ENCODE measurements at places on chromosomes 3 and 15. TPM values are rescaled to one million over a fixed set of nuclear protein-coding genes. Genes with fewer than 3 reads are reported as not detected.
A peak's percentile ranks its signal among the peaks of the same experiment; 100 is the strongest.

- DNase-seq, result no peak
- peak overlapping the region; percentile 10 for H3K27ac ChIP-seq
- peaks cover 2% of the 10 kb centered on the region for H3K4me1 ChIP-seq
- no peaks in the 10 kb centered on the region for H3K36me3 ChIP-seq
- peaks cover 55% of the 10 kb centered on the region for H3K27me3 ChIP-seq
Measured at GRCh38 chr15:38565287-38565670, 665 bp upstream of the RASGRP1 start.

GRCh38 chr3:256501-256900, 59.9 kb downstream of the CHL1 start:
- H3K27me3 ChIP-seq, result no peaks in the 10 kb centered on the region
- no peaks in the 10 kb centered on the region for H3K36me3 ChIP-seq
- no peak overlapping the region for H3K4me3 ChIP-seq
- H3K27ac ChIP-seq, result no peak overlapping the region
- no peak for DNase-seq

DNA sequence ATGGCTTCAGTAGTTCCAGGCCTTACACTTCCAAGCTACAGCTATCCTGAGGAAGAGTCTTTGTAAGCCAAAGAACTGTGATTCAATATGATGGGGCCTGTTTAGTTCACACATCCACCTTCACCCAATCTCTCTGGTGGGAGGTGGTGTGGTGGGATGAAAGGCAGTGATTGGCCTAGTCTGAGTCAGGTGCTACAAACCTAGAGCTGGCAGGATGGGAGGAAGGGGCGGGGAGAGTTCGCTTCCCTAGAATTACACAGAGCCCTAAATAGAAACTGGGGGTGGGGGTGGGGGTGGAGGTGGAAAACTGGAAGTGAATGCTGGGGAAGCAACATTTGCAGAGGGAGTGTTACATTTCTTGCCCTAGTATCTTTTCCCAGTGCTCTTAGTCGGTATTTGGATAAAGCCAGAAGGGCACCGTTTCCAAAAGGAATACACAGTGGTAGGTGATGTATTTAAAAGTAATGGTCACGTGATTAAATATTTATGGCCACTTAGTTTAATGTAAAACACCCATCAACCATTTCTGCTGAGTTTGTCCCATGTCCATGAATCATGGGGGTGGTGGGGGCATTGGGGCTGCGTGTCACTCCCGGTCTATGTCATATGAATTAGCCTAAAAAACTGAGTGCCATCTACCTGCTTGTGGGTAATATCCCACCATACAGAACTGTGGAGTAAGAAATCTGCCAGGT, 247.6 kb upstream of the PROK2 start:
- H3K27ac ChIP-seq, result no peak overlapping the region
- no peak overlapping the region for H3K4me3 ChIP-seq
- no peak for DNase-seq
- peaks cover 2% of the 10 kb centered on the region for H3K27me3 ChIP-seq

DNA sequence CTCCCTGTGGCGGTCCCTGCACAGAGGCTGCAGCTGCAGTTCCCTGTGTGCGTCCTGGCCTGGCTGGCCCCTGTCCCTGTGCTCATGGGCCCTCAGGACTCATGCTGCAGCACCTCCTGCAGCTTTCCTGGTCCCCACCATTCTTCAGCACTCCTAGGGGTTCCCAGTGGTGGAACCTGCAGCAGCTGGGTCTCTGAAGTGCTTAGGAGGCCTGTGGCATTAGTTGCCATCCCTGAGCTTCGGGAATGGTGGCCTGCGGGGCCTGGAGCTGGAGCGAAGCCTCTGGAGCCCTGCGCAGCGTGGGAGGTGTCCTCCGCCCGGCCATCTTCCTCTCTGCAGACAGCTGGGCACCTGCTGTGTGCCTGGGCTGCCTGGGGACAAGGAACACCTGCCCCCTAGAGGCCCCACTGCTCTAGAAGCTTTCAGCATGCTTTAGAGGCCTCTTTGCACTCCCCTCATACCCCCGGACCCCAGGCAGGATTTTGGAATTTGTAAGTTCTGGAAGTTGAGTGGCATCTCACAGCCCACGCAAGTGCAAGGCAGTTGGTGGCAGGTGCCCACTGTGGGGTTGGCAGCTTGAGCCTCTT, 13.1 kb downstream of the PLXNA1 start:
- H3K27me3 ChIP-seq, result no peaks in the 10 kb centered on the region
- DNase-seq, result no peak
- H3K27ac ChIP-seq, result no peak overlapping the region
- no peak overlapping the region for H3K4me3 ChIP-seq
- peaks cover 2% of the 10 kb centered on the region for H3K36me3 ChIP-seq

Gene DLEC1
- total RNA-seq, result 1.3 TPM

- peak; percentile 60 for DNase-seq
- peaks cover 10% of the 10 kb centered on the region for H3K4me1 ChIP-seq
- H3K36me3 ChIP-seq, result peaks cover 2% of the 10 kb centered on the region
- H3K27ac ChIP-seq, result peak within 1 kb of the TSS; percentile 90
Measured at GRCh38 chr3:169812332-169813235, at the start of the genes LRRC34 and LRRIQ4. Gene LRRC34 (minus strand): TSS chr3:169812904. CDS start chr3:169812548, 356 bp downstream. Gene LRRIQ4 (plus strand): TSS chr3:169812870. CDS start chr3:169821922, 9,052 bp downstream.

- H3K4me1 ChIP-seq, result peaks cover 2% of the 10 kb centered on the region
- H3K4me3 ChIP-seq, result no peak overlapping the region
- H3K36me3 ChIP-seq, result no peaks in the 10 kb centered on the region
- H3K27ac ChIP-seq, result no peak overlapping the region
Measured at GRCh38 chr3:188594139-188594538, 440.2 kb downstream of the LPP start.

DNA sequence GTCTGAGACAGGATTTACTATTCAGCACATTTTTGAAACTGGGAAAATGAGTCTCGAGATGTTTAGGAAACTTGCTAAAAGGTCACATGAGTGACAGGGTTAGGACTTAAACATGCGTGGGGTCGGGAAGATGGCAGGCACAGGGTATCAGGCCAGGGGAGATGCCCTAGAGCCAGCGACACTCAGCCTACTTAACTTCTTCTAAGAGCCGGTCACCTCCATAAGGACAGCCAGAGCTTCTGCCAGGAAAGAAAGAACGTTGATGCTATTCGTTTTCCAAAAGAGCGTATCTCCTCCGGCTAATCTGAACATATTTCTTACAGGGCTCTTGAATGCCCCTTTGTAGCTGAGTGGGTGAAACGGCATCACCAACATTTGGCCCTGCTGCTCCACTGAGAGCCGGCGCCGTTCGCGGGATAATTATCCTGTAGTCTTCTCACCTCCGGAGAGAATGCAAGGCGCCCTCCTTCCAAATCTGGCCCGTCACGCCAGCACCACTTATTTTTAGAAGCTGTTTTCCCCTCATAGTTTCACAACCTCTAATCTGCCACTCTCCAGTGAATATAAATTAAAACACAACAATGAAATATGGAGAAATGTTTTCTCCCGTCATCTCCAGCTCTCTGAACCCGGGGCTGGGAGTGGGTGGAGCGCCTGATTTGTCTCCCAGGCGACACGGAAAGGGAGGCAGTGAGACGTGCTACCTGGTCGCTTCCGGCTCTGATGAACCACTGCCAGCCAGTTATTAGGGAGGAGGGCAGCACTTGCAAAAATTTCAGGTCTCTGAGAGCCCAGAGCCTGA, 58.5 kb downstream of the LIPC start:
- H3K27me3 ChIP-seq, result no peaks in the 10 kb centered on the region
- DNase-seq, result no peak
- H3K4me1 ChIP-seq, result peaks cover 3% of the 10 kb centered on the region
- no peak overlapping the region for H3K27ac ChIP-seq
- H3K4me3 ChIP-seq, result no peak overlapping the region
- peaks cover 1% of the 10 kb centered on the region for H3K36me3 ChIP-seq

Gene TTLL13
- 0.69 TPM for total RNA-seq

DNA sequence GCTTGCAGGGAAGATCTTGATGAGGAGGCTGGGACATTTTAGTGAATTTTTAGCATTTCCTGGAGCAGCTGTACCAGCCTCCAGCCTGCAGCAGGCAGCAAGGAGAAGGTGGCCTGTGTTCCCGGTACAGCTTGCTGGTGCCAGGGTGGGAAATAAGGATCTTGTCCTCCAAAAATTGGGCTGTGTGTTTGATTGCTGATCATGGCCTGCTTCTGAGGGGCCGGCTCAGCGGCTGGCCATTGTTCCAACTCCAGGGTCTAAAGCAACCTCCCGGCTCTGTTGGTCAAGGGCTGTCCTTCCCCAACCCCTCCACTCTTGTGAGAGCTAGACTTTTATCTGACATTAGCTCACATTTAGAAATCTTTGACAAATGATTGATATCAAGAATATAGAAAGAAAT, 5.0 kb downstream of the CFAP100 start:
- H3K27ac ChIP-seq, result no peak overlapping the region
- H3K36me3 ChIP-seq, result no peaks in the 10 kb centered on the region
- no peak overlapping the region for H3K4me3 ChIP-seq
- DNase-seq, result no peak

Gene AQP9
- not detected for total RNA-seq

- no peaks in the 10 kb centered on the region for H3K27me3 ChIP-seq
- no peak overlapping the region for H3K27ac ChIP-seq
- H3K4me1 ChIP-seq, result no peaks in the 10 kb centered on the region
- no peak for DNase-seq
- no peak overlapping the region for H3K4me3 ChIP-seq
Measured at GRCh38 chr3:64299206-64299605, 73.9 kb upstream of the PRICKLE2 start.

GRCh38 chr15:90062023-90062442, 40.2 kb downstream of the IDH2 start:
- no peak overlapping the region for H3K4me3 ChIP-seq
- peak overlapping the region; percentile 79 for H3K27ac ChIP-seq
- no peaks in the 10 kb centered on the region for H3K27me3 ChIP-seq
- H3K36me3 ChIP-seq, result no peaks in the 10 kb centered on the region

GRCh38 chr3:44130249-44130648, 111.4 kb upstream of the TOPAZ1 start:
- H3K4me3 ChIP-seq, result no peak overlapping the region
- no peaks in the 10 kb centered on the region for H3K4me1 ChIP-seq
- H3K27me3 ChIP-seq, result peaks cover 45% of the 10 kb centered on the region
- no peaks in the 10 kb centered on the region for H3K36me3 ChIP-seq

DNA sequence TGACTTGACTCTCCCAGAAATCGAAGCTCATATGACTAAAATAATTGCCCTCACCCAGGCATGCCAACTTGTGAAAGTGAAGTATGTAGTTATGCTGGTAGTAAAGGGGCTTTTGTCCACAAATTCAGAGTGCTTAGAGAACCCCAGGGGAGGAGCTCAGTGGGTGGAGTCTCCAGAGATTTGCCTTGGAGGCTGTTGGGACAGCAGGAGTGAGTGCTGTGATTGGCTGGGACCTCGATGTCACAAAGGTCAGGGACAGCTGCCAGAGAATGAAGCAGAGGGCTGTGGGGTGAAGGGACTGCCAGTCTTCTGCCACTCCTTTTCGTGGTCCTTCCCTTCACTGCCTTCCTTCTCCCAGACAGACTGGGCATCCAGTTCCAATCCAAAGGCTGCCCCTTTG, 49.8 kb downstream of the ZNF445 start:
- no peaks in the 10 kb centered on the region for H3K4me1 ChIP-seq
- H3K4me3 ChIP-seq, result no peak overlapping the region

Gene CCNL1
- total RNA-seq, result 155 TPM

Gene CXCR6
- not detected for total RNA-seq

DNA sequence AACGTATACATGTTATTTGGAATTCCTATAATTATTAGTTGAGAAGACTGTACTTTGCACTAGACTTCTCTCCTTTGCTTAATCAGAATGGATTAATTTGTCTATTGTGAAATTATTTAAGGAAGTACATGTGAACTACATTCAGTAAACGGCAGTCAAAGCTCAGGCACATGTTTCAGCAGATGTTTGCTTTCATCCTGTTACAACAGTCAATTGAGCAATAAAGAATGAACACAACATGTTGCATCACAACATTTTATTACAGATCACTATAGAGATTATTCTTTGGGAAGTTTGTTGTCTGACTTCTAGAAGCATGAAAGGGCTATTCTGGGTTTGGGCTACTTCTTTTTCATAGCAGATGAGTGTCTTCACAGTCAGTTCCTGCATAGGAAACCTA, 39.2 kb downstream of the RAB27A start:
- peaks cover 4% of the 10 kb centered on the region for H3K4me1 ChIP-seq
- H3K36me3 ChIP-seq, result no peaks in the 10 kb centered on the region
- H3K27me3 ChIP-seq, result no peaks in the 10 kb centered on the region
- no peak overlapping the region for H3K27ac ChIP-seq
- no peak for DNase-seq

DNA sequence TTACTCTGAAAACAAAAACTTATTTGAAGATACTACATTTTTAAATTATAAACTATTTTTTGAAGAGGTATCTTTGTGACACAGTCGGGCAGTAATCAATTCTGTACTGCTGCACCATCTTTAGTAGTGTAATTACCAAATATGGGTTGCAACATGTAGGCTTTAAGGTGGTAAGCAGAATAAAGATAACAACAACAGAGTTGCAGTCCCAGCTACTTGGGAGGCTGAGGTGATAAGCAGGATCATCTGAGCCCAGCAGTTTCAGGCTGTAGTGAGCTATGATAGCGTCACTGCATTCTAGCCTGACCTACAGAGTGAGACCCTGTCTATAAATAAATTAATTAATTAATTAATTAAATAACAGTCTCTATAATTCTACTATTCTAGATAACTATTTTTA, 6.0 kb downstream of the PLOD2 start:
- H3K4me1 ChIP-seq, result peaks cover 51% of the 10 kb centered on the region
- no peaks in the 10 kb centered on the region for H3K27me3 ChIP-seq
- no peak overlapping the region for H3K4me3 ChIP-seq

DNA sequence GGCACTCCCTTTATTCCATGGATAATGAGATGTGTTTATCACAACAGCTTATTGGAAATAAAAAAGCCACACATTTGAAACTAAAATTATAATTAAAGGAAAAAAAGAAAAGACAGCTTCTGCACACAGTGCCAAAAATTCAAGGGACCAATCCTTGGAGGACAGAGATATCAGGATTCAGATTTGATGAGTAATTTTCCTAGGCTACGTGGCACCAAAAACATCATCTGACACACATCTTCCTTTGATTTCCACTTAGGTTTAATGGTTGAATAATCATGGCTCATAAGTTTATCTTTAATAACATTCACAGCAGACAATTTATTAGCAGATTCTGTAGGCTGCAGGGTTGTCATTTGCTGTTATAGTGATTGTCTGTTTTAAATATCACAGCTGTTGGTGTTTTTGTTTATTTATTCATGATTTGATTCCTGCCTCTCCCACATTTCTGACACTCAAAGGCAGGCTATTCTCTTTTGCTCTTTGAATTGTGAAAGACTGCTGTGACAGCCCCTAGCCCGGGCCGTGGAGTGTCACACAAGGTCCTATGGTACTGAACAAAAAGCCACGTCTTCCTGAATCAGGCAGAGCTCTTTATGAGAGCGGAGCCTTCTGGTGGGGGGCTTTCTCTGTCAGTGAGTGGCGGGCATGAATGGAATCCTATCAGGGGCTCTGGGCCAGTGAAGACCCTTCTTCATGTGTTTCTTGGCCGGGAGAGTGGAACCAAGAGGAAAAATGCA, 708.5 kb downstream of the SQOR start:
- no peak overlapping the region for H3K4me3 ChIP-seq
- H3K36me3 ChIP-seq, result no peaks in the 10 kb centered on the region
- no peak for DNase-seq
- H3K27ac ChIP-seq, result no peak overlapping the region

GRCh38 chr3:10459954-10460754, 45.2 kb downstream of the ATP2B2 start:
- no peaks in the 10 kb centered on the region for H3K36me3 ChIP-seq
- H3K4me3 ChIP-seq, result no peak overlapping the region
- H3K4me1 ChIP-seq, result no peaks in the 10 kb centered on the region

- no peaks in the 10 kb centered on the region for H3K4me1 ChIP-seq
- H3K4me3 ChIP-seq, result no peak overlapping the region
- H3K36me3 ChIP-seq, result no peaks in the 10 kb centered on the region
- no peak for DNase-seq
Measured at GRCh38 chr3:189635339-189635738, 4.2 kb downstream of the TP63 start.
